Putamen (tissue), 1 donor: ENCODE measurements at places on chromosomes 13 and 19.

- no peak for DNase-seq
Observed at GRCh38 chr19:49362048-49362928, at the start of gene TEAD2. TSS of gene TEAD2 (minus strand) at chr19:49362416. CDS start at chr19:49360075, 2,341 bp downstream.

DNA sequence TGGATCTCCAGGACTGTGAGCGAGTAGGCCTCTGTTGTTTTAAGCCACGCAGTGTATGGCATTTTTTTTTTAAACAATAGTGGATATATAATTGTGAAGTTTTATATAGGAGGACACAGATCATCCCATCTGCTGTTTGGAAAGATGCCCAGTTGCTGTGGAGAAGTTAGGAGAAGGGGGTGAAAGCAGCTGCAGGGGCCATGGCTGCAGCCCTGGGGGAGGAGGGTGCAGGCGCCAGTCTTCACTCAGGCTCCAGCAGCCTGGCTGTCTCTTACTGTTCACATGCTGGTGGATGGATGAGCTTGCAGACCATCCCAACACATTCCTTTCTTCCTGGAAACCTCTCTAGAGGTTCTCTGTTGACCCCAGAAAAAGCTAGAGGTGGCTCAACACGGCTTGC is 242.3 kb downstream of the TEX29 start:
- no peak for DNase-seq

DNA sequence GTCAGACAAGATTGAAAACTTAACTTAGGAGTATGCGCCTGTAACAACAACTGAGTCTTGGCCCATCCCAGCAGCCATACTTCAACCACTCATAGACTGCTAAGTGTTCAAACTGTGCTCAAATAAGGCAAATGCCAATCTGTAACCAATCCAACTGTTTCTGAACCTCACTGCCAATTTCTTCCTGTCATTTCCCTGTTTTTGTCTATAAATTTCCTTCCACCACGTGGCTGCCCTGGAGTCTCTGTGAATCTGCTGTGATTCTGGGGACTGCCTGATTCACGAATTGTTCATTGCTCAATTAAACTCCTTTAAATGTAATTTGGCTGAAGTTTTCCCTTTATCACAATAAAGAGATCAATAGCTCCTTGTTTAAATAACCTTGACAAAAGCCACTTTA is 50.8 kb upstream of the FREM2 start:
- DNase-seq = no peak

DNA sequence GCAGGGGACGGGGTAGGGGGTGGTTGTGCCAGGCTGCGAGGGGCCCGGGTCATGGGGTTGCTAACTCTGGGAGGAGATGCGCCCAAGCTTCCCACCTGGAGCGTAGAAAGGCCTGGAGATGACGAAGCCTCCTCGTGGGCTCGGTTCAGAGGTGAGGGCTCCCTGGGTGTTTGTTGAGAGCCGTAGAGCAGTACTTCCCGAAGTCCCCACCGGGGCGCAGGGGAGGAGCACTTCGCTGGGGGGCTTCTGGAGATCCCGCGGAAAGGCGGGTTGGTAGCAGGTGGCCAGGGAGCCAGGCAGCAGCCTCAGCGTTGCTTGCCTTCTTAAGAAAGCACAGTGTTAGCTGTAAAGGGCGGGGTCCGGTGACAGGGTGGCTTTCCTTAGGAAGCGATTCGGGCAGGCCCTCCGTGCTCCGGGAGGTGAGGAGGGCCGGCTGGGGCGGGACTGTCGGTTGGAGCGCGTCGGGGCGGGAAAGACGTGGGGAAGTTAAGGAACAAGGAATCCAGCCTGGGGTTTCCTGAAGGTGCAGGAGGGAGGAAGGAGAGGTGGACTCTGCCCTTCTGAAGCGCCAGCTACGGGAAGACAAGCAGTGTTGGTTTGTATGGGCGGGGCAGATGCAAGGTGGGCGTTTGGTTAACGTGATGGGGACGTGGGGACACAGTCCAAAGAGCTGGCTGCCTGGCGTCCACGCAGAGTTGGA is 3.3 kb downstream of the VSTM2B start:
- no peak for DNase-seq

DNA sequence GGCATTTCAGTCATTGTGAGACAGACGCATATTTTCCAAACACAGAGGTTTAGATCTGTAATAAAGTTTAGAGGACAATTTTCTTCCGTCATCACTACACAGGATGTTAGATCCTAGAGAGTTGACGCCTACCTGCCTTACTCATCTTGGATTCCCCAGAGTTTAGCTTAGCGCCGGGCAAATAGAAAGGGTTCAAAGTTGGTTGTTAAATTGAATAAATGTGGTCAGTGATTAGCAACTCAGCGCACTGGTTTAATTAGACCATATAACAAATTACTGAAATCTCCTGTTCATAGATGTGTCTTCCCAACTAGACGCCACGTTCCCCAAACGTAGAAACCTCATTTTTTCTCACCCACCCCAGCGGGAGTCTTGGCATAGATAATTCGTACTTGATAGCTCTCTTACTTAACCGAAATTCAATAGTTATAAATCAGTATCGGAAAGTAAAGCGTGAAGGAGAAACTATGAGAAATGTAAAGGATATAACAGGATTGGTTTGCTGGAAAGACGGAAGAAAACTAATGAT is 726 bp upstream of the UFM1 start:
- DNase-seq = peak; percentile 35

GRCh38 chr19:49150106-49150943 is 4.9 kb downstream of the HRC start:
- DNase-seq = peak; percentile 71

DNA sequence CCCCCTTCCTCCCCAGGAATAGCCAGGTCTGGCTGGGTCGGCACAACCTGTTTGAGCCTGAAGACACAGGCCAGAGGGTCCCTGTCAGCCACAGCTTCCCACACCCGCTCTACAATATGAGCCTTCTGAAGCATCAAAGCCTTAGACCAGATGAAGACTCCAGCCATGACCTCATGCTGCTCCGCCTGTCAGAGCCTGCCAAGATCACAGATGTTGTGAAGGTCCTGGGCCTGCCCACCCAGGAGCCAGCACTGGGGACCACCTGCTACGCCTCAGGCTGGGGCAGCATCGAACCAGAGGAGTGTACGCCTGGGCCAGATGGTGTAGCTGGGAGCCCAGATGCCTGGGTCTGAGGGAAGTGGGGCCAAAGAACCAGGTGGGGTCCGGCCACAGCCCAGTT is 3.2 kb downstream of the KLK2 start:
- DNase-seq = no peak
